Stimulated activated CD4-positive, alpha-beta T cell treated with anti-CD3 and anti-CD28 coated beads, TNF-alpha, amount 100 ng/mL, for 1 hour (primary cell): ENCODE measurements at places on chromosomes 7 and 10.
A peak's percentile ranks its signal among the peaks of the same experiment; 100 is the strongest.

DNA sequence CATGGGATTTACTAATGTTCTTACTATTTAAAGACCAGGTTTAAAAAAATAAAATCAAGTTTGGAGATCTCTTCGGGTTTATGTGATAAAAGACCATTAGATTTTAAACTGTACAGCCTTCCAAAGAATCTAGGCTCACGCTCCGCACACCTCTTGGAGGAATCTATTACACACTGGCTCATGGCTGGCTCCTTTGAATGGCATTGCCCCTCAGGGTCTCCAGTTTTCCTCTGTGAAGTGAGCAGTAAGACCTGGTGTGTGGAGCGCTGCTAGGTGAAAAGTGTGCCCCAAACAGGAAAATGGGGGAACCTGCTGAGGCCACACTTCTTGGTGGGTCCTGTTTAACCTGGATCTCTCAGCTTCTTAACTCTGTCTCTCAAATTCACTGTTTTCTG is 142.3 kb downstream of the KAT6B start:
- DNase-seq = no peak

DNA sequence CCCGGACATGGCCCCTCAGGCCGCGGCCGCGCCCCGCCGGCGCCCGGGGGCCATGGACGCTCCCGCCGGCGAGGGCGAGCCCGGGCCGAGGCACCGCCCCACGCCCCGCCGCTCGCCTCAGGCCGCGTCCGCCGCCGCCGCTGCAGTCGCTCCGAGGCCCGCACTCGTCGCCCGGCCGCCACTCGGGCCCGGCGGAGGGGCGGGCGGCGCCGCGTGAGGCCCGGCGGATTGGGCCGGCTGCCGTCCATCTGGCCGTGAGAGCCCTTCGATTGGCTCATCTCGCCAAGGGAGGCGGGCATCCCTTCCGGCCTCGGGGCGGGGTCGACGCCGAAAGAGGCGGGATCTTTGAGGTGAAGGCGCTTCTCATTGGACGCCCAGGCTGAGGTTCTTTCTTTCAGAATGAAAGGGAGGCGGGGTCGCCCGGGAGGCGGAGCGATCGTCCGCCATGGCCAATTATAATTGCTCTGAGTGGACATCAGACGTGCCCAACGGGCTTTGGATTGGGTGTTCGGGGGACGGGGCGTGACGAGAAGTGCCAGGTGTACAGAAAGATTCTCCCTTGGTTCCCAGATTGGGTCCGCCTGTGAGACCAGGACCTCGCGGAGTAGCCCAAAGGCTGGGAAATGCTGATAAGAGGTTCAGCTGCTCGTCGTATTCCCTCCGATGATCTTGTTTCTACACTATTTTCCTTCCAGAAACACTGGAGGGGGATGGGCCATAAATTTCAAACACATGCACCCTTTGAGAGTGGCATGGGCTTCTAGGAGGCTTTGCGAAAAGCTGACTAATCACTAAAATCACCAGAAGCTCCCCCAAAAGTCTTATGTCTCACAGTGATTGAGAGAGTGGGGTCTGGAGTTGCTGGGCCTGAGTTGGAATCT is at the start of gene GNA12:
Gene GNA12 (minus strand): TSS at position 156 of the 881 bp plus-strand sequence. CDS start 147 bp downstream, at position 9.
- peak; percentile 96 for DNase-seq

DNA sequence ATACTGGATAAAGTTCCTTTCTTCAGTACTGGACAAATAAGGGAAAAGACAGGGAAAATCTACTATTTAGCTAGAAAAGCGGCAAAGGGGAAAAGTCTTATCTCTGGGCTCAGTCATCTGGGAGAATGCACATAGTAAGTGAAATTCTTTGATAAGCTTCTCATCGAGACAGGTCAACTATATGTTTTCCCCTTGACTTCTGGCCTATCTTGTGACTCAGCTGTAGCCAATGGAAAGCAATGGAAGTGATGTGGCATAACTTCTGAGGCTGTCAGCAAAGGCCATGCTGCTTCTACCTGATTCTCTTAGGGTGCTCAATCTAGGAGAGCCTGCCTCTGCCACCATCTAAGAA is 91.9 kb downstream of the PCGF5 start:
- DNase-seq = no peak

- no peak for DNase-seq
Observed at GRCh38 chr7:30980194-30980593, 16.4 kb downstream of the GHRHR start.

DNA sequence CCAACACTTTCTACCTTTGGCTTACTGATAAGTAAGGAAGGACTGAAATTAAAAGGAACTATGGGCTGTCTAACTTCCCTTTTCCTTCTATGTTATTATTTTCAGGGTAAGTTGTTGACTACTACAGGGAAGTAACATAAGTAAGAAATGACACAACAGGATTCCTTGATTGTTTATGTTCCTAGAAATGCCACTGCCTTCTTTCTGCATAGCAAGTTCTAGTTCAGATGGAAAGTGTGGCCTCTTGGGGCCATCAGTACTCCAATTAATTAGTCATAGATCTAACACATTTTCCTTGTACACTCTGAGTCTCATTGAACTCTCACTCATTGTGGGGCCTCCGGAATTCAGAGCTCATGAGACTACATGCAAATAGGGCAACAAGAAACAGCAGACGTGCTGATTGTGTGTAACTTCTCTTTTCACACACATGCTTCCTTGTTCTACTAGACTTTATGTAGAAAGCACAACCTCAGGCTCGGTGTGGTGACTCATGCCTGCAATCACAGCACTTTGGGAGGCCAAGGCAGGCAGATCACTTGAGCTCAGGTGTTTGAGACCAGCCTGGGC is 35.3 kb upstream of the HIBADH start:
- no peak for DNase-seq

- DNase-seq = no peak
Observed at GRCh38 chr10:58514111-58514770, 1.6 kb downstream of the BICC1 start.

DNA sequence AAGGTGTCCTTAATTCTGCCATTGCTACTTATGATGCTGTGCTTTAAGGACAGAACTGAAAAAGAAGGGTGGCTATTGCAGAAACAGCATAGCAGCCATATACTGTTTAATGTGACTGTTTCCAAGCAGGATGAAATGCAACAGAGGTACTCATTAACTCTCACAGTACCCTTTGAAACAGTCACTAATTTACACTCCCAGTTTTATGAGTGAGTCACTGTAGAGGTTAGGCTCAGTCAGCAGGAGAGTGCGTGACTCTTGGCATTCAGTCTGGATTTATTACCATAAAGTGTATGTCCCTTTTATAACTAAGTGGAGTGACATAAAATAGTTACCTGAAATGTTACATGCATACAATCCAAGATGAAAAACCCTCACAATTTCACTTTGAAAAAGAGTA is 27.7 kb downstream of the ALDH18A1 start:
- DNase-seq = no peak

DNA sequence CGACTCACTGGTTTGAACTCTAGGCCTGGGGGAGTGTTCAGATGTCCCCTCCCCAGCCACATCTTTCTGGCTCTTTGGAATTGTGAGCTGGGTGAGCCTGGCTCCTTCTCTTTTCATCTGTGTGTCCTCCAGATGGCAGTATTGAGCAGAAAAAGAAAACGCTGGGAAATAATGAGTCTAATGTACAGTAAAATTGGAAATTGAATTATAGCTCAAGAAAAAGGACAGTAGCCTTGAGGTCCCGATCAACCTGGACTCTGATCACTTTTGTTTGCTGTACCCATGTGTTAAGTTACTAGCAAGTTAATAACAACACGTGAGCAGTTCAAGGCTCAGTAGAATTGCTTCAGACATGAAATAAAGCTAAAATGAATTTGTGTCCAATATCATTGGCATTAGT is 77.9 kb downstream of the SNX10 start:
- no peak for DNase-seq

DNA sequence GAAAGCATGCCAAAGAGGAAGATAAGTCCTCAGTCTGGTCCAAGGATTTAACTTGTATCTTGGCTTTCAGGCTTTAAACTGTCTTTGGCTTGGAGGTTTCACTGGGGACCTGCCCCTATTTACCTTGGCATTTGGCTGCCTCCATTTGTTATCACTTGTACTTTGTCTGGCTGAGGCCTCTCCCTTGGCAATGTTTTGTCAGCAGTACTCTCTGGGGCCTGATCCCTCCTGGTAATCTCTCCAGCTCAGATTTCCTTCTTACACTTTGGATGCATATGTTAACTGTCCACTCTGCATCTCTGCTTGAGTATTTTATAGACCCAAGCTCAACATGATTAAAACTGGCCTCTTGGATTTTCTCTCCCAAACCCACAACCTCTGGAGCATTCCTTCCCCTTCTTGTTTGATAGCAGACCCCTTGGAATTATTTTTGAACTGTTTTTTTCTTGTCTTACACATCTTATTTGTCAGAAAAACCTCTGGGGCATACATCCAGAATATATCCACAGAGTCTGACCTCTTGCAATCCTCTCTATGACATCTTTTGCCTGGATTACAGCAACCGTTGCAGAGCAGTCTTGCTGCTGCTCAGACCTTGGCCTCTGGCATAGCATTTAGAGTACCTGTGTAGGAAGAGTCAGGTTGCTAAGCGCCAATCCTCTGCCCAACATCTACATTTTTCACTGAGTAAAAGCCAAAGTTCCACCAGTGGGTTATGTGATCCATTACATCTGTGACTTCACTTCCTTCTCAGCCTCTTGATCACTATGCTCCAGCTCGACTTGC is 35.2 kb downstream of the ZNF487 start:
- DNase-seq = no peak
